ENCODE measurements at places on chromosomes 7 and 10. TPM values are rescaled to one million over a fixed set of nuclear protein-coding genes. Genes with fewer than 3 reads are reported as not detected.

DNA sequence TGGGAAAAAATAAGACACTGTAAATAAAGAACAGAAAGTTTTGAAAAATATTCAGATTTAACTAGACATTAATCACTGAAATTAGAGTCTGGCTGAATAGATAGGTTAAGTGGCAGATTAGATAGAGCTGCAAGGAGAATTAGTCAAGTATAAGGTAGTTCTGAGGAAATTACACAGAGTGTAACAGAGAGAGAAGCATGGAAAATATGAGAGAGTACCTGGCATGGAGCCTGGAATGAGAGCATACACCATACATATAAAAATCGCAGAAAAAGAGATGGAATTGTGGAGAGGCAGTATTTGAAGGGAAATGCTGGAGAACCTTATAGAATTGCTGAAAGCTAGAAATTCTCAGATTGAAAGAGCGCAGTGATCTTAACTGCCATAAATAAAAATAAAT, 46.9 kb downstream of the ZNRF2 start:
- no peak for DNase-seq

DNA sequence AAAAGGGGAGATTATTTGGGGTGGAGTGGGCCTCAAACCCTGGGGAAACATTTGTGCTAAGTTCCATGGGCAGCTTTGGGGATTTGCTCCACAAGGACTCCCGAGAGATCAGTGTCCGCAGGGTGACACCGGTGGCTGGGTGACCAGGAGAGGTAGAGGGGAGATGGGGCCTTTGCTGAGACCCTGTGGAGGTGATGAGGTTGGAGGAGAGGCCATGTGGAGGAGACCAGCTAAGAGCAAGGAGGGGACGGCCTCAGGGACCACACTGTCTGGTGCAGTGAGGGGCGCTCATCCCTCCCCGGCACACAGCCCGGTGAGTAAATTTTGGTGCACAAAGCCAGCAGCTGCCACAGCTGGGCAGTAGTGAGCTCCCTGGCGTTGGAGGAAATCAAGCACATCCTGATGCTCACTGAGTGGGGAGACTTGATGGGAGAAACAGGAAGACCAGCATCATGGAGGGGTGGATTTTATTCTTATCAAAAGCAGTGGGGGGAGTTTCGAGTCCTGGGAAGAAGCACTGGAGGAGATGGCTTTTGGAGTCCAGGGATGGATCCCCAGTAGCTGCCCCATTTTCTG, 20.2 kb upstream of the ELFN1 start:
- no peak for DNase-seq

DNA sequence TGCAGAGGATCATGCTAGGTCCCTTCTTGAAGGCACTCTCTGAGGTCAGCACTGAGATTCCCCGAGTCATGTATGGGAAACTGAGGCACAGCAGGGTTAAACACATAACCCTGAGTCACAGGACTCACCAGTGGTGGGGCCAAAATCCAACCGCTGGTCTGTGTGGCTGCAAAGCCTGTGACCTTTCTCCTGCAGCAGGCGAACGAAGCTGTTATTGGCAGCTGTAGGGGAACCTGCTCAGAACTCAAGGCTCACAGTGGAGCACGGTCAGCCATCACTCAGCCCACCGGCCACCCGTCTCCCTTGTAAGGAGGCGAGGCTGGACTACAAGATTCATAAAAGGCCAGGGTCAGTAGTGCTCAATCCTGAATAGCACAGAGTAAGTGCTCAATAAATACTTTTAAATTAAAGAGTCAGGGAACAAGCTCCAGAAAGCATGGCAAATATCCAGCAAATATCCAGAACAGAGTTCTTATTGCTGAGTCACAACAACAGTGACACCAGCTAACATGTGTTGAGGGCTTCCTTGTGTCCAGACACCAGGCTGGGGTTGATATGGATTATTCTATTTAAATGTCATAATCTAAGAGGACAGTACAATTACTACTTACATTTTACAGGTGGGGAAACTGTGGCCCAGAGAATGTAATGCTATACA, 34.9 kb downstream of the CHST15 start:
- no peak for DNase-seq

DNA sequence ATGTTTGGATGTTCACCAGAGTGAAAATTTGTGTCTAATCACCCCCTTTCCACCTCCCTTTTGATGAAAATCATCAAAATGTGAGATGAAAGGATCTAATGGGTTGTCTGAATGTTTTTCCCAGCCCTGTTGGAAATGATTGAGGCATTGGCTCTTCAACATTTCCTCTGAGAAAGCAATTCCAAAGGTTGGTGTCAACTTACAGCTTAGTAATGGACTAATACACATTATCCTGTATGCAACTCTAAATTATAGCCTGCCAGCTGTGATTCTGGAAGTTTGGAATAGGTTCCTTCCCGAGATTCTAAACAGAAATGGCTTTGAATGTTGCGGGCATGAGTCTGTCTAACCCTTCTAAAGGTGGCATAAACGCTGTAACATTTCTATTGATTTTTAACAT, 152.9 kb downstream of the DYNC1I1 start:
- no peak for DNase-seq

The C10orf90 gene
- 0.21 TPM for polyA plus RNA-seq

DNA sequence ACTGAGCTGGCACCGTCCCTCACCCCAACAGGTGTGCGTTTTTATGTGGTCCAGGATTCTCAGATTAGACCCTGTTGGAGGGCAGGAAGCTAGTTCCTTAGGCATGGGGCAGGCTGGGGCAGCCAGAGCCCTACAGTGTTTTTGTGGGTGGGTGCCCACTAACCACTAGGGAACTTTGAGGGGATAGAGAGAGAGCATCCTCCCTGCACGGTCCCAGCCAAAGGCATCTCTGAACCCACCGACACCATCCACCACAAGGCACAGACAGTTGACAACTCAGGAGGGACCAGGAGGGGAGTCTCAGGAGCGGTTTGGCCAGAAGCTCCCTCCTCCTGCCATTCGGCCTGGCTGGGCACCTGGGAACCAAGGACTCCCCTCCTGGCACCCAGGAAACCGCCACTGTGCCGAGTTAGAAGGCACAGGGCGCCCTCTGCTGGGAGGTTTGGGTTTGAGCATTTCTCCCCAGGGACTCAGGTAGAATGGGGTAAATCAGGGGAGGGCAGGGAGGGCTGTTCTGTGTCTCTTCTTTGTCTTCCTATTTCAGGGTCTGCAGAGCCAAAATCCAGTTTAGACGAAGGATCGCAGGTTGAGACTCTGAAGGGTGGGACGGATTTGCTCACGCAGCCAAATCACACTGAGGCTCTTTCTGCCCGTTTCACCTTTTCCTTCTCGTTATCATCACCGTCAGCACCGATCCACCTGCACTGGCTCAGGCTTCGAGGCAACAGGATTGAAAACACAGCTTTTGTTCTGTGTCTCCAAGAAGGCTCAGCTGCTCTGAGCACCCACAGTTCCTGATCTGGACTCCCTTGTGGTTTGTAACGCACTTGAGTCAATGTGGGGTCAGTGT, 84.8 kb upstream of the COL13A1 start:
- DNase-seq, result peak; percentile 84

GRCh38 chr10:132786476-132786883, 533 bp upstream of the NKX6-2 start:
- DNase-seq, result peak; percentile 58

Data from SK-N-SH (cell line).